ENCODE measurements at places on chromosomes 2 and 18.

DNA sequence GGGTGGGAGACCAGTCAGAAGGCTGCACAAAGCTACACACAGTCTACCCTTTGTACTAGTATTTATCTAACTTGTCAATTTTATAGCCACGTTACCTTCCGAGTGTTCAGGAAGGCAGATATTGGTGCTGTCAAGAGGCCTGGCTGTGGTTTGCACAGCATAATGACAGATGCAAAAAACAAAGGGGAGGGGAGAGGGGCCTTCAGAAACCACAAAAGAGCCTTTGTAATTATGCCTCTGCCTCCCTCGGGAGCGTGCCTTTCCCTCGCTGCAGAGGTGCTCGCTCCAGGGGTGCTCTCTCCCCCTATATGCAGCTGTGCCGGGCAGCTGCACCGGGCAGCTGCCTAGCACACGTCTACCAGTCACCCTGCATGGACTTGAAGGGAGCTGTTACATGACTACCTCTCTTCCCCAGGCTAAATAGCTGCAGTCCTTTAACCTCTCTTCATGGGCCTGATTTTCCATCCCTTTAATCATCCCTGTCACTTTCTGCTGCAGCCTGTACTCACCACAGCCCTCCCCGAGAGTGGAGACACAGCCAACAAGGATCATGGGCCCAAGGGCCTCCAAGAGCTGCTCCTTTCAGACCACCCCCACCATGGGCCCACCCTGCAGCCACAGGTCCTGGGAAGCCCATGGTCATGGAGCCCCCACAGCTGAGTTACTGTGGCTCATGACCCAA lies 168.4 kb upstream of the PKDCC start:
- DNase-seq, result no peak

DNA sequence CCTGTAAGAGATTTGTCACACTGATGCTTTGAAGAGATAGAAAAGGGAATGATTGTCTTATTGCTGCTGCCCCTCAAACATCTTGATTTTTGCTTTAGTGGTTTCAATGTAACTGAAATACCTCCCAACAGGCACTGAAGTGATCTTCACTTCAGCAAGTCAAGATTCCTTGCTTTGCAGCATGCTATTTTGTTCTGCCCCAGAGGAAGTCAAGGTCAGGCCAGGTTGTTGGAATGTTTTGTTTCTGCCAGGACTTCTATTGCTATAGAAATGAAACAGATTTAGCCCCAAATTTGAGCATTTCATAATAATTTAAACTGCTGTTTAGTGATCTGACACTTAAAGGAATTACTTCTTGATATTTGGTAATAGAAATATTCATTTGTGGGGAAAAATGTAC lies 277.6 kb downstream of the ZNF804A start:
- no peak for DNase-seq

GRCh38 chr2:59530258-59530657 lies 1023.2 kb downstream of the BCL11A start:
- DNase-seq, result no peak

DNA sequence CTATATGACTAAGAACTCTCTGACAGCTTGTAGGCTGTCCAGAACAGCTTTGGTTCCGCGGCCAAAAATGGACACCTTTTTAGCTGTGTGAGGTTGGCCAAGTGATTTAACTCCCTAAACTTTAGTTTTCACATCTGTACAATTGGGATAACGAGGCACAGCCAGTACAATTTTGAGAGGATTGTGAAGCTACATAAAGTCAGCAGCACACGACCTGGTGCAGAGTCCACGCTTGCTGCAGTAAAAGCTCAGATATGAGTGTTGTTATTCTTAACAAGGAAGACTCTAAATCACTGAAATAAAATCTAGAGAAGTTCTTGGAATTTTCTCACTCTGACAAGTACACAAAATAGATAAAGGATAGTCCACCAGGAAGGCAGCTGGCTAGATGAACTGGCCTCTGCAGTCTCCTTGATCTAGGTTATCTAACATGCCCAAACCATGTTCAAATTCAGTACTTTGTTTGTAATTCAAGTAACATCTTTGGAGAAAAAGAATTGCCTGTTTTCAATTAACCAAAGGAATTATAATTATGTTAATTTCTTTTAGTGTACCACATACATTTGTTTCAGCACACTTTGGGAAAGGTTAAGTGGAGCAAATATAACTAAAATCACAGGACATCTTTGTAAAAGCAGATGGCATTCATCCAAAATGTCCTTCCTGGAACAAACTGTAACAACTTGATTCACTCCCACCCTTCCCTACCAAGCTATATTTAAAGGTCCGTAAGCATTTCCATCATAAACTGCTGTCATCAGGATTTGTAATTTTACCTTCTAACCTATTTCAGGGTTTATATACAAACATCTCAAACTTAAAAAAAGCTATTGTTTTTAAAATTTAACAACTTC lies 201.7 kb upstream of the STK17B start:
- DNase-seq, result no peak

DNA sequence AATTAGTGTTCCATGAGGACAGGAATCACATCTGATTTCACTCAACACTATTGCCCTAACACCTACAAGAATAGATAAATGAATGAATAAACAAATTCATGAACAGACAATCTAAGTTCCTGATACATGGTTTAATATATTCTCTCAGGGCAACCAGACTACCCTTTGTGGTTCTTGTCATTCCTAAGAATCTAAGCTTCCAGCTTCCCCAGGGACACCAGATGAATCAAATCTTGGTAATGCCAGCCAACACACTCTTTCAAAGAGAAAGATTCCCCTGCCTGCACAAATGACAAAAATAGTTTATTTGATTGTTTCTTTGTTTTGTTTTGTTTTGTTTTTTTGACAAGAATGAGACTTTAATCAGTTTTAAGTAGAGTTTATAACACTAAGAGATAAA lies 237.5 kb upstream of the CHAC2 start:
- no peak for DNase-seq

- no peak for DNase-seq
These were observed 27.0 kb upstream of the ACVR1 start for GRCh38 chr2:157903151-157903550.
